ENCODE measurements at places on chromosomes 16 and 17. TPM values are rescaled to one million over a fixed set of nuclear protein-coding genes. Genes with fewer than 3 reads are reported as not detected.

RAMP2 gene
- total RNA-seq: 2.3 TPM

OR3A2 gene
- not detected for total RNA-seq

KRT31 gene
- not detected for total RNA-seq

FOXL1 gene
- 2.1 TPM for total RNA-seq

SMIM5 gene
- total RNA-seq: not detected

CCL4L2 gene
- 24.8 TPM for total RNA-seq

TP53TG3 gene
- not detected for total RNA-seq

LIG3 gene
- 38.8 TPM for total RNA-seq

ANKRD40CL gene
- total RNA-seq: 147 TPM

RPH3AL gene
- 31.4 TPM for total RNA-seq

SLC5A11 gene
- total RNA-seq: 73.2 TPM

CCL23 gene
- total RNA-seq: 3.6 TPM

HOXB8 gene
- 19.2 TPM for total RNA-seq

GALR2 gene
- not detected for total RNA-seq

TBC1D16 gene
- total RNA-seq: 25.3 TPM

OR3A3 gene
- not detected for total RNA-seq

ALOX12B gene
- not detected for total RNA-seq

MEFV gene
- 1.2 TPM for total RNA-seq

HYDIN gene
- total RNA-seq: 4.6 TPM

HS3ST6 gene
- total RNA-seq: not detected

KRTAP17-1 gene
- not detected for total RNA-seq

TEFM gene
- 25.9 TPM for total RNA-seq

CCL16 gene
- 1.1 TPM for total RNA-seq

SCGB1C2 gene
- total RNA-seq: not detected

IRX3 gene
- not detected for total RNA-seq
